ENCODE measurements at places on chromosomes 2 and 18.

DNA sequence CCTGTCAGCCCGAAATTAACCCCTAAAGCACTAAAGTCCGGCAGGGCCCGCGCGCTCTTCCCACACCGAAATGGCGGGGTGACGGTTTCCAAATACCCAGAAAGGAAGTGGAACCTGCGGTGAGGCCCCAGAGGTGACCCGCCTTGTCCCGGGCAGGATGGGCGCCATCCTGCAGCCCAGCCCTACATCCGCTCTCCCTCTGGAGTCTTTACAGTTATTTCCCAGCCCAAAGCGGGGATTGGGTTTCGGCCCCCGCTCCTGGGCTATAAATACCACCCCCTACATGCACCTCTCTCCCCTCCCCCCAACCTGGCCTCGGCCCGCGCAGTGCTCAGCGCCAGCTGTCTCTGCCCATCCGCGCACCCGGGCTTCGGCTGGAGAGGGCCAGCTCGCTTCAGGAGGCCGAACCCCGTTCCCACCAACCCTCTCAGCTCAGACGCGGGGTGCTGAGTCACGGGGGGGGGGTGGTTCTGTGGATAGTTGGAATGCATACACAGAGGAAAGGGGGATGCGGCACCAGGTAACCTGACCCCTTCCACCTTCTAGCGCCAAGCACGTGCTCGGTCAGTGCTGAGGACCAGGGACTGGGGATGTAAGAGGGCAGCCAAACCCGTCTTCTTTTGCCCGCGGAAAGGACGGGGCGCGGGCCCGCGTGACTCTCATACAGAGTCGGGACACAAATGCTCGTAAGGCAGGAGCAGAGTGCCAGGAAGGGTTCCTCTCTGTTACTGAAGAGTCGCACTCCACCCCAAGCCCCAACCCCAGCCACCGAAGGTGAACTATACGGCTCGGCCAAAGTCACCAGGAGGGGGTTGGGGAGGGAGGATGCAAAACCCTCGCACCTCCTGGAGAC, at the start of gene TUBA4B:
Gene TUBA4B (plus strand): TSS at position 344 of the 853 bp plus-strand sequence. CDS start 165 bp downstream, at position 509.
- peak; percentile 41 for DNase-seq

DNA sequence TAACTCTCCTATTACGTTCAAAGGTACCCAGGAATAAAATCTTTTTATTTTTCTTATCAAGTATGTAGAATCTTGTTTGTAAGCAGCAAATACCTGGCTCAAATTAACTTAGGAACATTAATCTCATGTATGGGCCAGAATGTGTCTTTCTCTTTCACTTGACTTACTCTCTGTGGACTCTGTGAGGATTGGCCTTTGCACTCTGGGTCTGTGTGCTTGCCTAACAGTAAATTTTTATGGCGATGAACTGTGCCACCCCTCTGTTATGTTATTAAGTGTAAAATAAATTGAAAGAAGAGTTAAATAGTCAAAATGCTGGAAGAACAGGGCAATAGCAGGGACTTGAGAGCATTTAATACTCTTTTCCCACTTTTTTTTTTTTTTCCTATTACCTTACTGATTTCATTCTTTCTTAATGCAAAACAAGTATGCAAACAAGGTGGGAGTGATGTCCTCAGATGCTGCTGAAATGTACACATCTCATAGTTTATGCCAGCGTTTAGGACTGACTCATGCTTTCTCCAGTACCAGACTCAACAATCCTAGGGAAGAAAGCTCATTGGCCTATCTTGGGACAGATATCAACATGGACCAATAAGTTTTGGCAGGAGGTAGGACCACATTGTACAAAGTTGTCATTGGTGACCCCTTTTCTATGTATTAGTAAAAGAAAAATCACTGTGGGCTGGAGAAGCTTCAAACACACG, 25.5 kb downstream of the LYPD6 start:
- no peak for DNase-seq

DNA sequence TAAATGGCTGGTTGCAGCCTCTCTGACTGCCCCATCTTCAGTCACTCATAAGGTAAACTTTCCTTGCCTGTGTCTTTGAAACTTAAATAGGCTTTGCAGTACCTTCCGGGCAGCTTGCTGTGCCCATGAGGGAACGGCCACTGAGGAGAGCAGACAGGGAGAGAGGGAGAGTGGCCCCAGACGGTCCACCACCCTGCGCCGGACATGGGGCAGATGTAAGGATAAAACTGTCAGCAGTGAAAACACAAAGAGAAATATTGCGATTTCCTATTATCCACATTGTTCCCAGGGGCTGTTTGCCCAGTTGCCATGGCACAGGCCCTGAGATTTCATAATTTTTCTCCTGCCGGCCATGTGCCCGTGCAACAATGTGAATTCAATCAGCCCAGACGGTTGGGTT, 265.9 kb upstream of the SALL3 start:
- DNase-seq: no peak

GRCh38 chr2:42829671-42830440, 37.5 kb upstream of the HAAO start:
- DNase-seq: no peak

DNA sequence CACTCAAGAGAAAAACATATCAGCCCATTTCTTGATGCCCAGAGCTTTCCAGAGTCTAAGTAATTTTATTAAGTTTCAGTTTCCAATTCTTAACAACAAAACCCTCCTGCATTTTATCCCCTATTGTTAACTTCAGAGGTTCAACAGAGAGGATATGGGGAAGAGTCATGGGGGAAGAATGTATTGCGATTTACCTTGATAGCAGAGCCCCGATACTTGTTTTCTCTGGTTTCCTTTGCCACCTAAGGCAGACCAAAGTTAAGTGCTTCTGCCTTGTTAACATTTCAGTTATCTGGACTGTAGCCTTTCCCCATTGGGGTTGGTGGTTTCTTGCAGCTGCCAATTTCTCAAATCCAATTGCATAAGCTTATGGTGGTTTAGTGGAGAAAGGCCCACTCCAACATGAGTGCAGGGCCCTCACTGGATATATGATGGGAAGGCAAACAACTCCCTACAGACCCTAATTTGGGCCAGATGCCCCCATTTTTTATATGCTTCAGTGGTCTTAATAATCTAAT, 82.0 kb upstream of the ITGB6 start:
- no peak for DNase-seq

DNA sequence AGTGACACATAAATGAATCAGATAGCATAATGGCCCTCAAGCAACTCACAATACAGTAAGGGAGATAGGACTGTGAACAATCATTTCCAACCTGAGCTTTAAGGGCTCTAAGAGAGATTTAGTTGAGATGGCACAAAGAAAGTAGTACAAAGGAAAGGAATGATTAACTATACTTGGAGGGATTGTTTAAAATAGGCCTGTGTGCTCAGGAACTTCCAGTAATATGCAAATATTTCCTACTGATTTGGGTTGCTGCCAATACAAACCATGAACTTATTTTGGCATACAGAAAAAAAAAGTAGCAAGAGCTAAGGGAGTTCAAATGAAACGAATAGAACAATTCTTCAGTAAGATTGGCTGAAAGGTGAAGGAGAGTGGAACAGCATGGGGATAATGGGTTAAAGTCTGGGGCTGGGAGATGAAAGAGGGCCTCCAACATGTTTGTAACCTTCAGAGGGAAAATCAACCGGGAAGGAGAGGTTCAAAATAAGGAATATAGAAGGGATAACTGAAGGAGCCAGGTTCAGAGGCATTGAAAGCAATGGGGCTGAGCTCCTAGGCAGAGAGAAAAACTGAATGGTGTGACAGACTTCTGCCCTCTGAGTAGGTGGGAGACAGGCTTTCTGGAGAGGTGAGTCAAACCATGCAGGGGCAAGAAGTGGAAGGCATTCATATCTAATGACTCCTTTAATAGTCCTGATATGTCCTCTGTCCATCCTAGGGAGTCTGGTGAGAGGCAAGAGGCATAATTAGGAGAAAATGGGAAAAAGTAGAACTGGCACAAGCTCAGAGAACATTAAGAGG, 83.5 kb downstream of the DNAH7 start:
- DNase-seq: no peak

DNA sequence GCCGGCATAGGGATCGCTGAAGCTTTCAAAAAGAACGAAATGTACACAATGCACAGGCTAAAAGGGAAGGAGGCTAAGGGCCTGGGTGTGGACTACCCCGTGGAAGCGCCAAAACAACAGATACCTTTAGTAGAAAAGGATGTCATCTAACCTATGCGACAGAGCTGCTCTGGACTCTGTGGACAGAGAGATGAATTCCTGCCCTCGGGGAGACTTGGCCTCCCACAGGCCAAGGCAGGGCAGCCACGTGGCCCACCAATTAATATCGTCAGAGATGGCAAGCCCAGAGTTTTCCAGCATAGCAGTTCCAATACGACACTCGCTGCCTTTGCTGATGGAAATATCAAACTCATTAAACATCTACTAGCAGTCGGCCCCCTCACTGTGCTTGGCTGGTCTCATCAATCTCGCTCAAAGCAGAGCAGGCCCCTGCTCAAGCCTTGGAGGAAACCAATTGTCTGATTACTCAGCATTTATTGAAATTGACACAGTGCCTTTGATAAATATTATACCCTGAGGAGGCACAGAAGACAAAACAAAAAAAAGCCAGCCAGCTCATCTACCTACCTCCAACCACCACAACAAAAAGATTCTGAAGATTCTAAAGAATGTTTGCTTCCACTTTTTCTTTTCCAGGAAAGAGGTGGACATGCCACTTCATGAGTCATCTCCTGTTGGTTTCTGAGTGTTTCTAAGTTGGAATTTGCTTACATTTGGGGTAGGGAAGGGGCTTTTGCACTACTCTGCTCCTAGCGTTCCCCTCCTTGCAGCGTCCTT, 79.0 kb upstream of the ACAA2 start:
- DNase-seq: no peak

GRCh38 chr18:46939337-46939963, 22.0 kb downstream of the KATNAL2 start:
- DNase-seq: no peak

- DNase-seq: no peak
These were observed 9.0 kb upstream of the SLC1A4 start for GRCh38 chr2:64980183-64980582.

DNA sequence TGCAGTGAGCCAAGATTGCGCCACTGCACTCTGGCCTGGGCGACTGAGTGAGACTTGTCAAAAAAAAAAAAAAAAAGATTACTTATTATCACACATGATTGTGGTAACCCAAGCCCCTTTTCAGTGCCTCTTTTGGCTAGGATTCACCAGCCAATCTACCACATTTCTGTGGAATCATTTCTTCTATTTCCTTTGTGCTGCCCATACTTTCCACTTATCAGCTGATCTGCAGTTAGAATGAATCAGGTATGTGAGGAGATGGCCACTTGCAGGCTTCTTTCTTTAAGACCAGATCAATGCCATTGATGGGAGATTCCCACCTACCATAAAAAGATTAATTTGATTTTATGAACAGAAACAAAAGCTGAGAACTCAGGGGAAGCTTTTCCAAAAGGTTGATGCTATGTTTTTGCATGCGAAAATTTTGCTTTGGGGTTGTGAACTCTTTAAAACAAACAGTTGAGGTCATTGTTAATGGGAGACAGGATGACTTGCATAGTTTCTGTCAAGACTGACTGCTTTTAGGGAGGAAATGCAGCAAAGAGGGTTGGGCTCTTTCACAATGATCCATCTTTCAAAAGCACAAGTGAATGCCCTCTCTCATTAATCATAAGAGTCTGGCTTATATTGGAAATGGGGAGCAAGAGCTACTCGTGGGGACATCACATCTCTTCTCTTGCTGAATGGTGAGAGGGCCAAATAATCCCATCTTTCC, 66.9 kb upstream of the CYP26B1 start:
- no peak for DNase-seq

GRCh38 chr2:20235655-20236305, 10.8 kb upstream of the SDC1 start:
- DNase-seq: no peak

- DNase-seq: no peak
These were observed 38.9 kb downstream of the HADHB start for GRCh38 chr2:26283606-26284005.

GRCh38 chr2:111057721-111058120, 63.0 kb upstream of the BCL2L11 start:
- no peak for DNase-seq

DNA sequence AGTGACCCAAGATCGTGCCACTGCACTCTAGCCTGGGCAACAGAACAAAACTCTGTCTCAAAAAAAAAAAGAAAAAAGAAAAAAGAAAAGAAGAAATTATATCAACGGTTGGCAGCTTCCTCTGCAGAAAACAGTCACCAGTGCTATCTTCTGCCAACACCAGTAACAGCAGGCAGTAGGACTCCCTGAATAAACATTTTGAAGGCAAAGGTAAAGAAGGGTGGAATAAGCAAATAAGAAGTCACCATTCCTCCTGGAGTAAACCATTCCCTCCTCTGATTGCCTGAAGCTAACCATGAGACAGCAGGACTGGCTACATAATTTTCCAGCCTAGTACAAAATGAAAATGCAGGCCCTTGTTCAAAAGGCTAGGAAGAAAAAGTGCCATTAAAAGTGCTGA, 9.0 kb upstream of the RNF103 start:
- no peak for DNase-seq

GRCh38 chr18:55524353-55525073, 63.5 kb downstream of the TCF4 start:
- no peak for DNase-seq

GRCh38 chr2:144235050-144235449, 284.9 kb downstream of the ZEB2 start:
- no peak for DNase-seq

DNA sequence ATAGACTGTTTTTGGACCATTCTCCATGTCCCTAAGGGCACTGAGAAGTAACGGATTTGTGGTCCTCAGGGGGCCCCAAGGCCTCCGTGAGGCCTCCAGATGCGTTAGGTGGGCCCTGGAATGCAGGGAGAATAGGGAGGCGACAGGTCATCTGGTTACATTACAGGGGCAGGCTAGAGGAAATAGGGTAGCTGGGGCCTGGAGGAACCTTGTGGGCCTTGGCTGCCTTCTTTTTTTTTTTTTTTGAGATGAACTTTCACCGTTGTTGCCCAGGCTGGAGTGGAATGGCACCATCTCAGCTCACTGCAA, 28.9 kb downstream of the ZFP36L2 start:
- no peak for DNase-seq

- no peak for DNase-seq
These were observed 16.2 kb downstream of the C2orf76 start for GRCh38 chr2:119350311-119350998.

DNA sequence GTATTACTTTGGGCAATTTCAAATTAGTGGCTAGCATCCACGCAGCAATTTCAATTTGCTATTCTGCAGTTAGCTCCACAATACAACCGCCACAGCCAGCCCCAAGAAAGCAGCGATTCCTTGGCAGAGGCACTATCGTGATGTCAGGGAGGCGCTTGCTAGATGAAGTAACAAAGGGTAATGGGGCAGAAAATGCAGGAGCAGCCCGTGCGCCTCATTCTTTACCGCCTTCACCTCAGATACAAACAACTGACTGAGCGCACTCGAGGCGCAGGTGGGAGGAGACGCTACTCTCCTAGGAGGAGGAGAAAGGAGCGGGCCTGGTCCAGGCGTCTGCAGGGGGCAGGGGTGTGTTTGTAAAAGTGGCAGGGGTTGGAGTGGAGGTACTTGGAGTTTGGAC, 76.9 kb upstream of the ASB18 start:
- no peak for DNase-seq

GRCh38 chr2:120430957-120431356, 85.0 kb downstream of the INHBB start:
- no peak for DNase-seq

GRCh38 chr2:110107092-110108079, 8.2 kb downstream of the MALL start:
- DNase-seq: no peak

- no peak for DNase-seq
These were observed 336.9 kb upstream of the PKDCC start for GRCh38 chr2:41710944-41711343.
